Substantia nigra (tissue), 51 donors: ENCODE measurements at places on chromosomes 6 and 20.

DNA sequence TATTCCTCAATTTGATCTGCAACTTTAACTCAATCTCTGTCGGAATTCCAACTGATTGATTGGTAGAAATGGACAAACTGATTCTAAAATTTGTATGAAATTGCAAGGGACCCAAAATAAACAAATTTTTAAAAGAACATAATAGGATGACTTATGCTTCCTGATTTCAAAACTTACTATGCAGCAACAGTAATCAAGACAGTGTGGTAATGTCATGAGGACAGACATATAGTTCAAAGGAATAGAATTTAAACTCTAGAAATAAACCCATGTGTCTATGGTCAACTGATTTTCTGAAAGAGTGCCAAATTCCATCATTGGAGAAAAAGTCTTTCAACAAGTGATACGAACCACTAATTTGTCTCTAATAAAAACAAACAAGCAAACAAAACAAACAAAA lies 1320.1 kb upstream of the GJE1 start:
- no peak for DNase-seq

- no peak for DNase-seq
These were observed 162.0 kb downstream of the PREX1 start for GRCh38 chr20:48665785-48666184.

DNA sequence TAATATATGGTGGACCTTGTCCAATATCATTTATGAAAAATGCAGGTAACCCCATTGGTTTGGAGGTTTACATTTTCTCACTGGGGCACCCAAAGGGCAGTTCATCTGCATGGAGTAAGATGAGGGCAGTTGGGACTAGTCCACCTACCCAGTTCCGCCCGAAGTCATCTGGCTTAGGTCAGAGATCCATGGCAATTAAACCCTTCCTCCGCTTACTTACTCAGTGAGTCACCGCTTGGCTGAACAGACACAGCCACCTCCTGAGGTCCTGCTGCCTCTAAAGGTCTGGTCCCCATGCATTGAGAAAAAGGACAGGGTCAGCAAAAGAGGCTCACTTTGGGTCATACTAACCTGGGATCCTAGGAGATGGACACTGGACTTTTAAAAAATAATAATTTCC lies 102.9 kb upstream of the PRL start:
- no peak for DNase-seq

GRCh38 chr6:158662954-158663624 lies 13.2 kb downstream of the SYTL3 start:
- DNase-seq, result no peak

GRCh38 chr6:21102624-21103023 lies 490.9 kb upstream of the SOX4 start:
- DNase-seq, result no peak

DNA sequence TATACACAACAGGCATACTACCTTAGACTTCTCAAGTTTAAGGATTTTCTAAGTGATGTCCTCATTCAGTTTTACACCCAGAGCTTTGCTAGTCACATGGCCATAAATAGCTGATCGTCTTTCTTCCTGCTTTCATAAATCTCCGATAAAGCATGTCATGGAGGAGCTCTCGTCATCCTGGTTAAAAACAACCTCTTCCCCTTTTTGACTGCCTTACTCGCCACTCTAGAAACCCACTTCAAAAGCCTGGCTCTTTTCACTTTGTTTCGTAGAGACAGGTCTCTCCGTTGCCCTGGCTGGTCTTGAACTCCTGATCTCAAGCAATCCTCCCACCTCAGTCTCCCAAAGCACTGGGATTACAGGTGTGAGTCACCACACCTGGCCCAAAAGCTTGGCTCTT lies 67.0 kb upstream of the SMIM29 start:
- no peak for DNase-seq

GRCh38 chr6:117409420-117409819 lies 16.3 kb downstream of the ROS1 start:
- DNase-seq, result no peak

DNA sequence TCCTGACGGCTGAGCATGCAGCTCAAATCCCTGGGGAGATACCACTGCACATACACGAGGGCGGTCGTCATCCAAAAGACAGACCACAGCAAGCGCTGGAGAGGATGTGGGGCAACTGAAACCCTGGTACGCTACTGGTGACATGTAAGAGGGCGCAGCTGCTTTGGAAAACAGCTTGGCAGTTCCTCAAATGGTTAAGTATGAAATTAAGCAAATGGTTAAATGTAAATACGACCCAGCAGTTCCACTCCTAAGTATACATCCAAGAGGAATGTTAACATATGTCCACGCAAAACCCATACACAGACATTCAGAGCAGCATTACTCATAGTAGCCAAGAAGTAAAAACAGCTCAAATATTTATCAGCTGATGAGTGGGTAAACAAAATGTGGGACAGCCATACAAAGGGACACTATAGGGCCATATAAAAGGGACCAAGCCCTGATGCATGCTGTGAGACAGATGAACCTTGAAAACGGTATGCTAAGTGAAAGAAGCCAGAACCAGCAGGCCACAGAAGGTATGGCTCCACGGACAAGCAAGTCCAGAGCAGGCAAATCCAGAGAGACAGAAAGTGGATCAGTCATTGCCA lies 38.5 kb downstream of the RIPOR3 start:
- no peak for DNase-seq

GRCh38 chr20:24708411-24709295 lies 239.2 kb downstream of the SYNDIG1 start:
- DNase-seq, result no peak

- DNase-seq, result no peak
These were observed 42.6 kb upstream of the KHDRBS2 start for GRCh38 chr6:62328607-62329006.

DNA sequence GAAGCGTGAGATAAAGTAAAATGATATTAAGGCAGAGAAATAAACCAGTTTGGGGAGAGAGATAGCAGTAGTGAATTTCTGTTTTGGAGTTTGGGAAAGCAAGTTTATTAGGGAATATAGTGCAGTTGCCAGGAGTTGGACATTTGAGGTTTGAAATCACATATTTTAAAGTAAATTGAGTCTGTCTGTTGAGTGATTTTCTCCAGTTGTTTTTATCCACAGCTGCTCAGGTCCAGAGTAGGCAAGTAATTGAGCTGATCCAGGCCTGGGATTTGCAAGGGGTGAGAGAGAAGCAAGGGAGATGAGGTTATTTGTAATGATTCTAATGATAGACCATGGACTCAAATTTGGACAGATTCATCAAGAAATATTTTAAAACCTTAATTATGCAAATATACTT lies 481.9 kb downstream of the UTRN start:
- DNase-seq, result no peak

DNA sequence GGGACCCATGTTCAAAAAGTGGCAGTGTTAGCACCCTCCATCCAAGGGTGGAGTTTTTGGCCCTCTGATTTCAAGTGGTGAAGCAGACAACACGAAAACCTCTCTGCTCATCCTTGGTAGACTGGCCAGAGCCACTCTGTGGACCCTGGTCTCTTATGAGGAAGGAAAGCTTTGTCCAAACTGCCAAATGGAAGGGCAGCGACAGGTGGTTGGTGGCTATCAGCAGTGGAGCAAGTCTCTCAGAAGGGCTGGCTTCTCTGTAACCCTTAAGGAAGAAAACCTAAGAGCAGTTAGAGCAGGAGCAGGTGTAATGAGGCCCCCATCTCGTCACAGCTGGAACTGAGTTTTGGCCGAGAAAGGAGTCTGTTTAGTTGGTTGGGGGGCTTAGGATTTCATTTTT lies 155.8 kb downstream of the SLC16A10 start:
- no peak for DNase-seq
